ENCODE measurements at places on chromosomes 5 and 9.

DNA sequence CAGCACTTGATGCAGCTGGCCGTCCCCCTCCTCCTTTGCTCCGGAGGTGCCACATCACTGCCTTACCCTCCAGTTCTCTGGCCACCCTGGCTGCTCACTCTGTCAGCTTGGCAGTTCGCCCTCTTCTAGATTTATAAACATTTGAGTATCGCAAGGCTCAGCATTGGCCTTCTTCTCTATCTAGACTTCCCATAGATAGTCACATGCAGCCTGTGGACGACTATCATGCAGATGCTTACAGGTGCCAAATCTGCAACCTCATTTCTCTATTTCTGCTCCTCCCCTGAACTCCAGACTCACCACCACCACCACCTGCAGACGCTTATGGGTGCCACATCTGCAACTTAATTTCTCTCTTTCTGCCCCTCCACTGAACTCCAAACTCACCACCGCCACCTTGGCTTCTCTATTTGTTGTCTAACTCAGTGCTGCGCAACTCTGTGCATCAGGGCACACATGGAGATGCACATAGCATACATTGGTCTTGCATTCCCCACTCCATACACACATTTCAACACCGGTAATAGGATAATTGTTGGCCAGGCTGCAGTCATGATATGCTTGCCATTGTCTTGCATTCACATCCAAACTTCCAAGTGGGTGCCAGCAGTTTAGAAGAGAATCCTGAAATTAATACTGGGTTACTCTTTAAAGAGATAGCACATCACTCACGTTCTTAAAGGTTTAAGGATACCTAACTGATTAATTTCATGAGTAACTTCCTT, 1.9 kb upstream of the DAP start:
- no peak for DNase-seq

DNA sequence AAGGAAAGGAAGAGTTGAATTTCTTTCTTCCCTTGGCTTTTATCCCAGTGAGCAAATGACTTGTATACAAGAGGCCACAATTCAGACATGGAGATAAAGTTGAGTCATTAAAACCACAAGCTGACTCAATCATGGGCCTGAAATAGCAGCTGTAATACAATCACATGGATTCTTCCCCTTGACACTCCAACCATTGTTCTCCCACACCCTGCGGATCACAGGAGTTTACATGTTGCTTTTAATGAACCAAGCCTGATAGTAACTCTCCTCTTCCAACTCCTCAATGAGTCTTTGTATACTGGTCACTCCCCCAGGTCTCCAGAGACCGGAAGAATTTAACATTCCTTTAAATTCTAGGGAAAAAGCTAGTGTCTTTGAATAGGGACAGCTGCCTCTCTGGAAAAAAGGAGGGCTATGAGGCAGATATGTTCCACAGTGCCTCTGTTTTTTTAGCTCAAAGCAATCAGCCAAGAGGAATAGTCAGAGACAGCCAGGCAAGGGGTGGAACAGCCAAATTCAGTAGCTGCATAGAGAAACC, 32.4 kb downstream of the PCDHGC5 start:
- peak; percentile 93 for DNase-seq

GRCh38 chr5:95861221-95861863, 38.8 kb upstream of the GLRX start:
- peak; percentile 89 for DNase-seq

DNA sequence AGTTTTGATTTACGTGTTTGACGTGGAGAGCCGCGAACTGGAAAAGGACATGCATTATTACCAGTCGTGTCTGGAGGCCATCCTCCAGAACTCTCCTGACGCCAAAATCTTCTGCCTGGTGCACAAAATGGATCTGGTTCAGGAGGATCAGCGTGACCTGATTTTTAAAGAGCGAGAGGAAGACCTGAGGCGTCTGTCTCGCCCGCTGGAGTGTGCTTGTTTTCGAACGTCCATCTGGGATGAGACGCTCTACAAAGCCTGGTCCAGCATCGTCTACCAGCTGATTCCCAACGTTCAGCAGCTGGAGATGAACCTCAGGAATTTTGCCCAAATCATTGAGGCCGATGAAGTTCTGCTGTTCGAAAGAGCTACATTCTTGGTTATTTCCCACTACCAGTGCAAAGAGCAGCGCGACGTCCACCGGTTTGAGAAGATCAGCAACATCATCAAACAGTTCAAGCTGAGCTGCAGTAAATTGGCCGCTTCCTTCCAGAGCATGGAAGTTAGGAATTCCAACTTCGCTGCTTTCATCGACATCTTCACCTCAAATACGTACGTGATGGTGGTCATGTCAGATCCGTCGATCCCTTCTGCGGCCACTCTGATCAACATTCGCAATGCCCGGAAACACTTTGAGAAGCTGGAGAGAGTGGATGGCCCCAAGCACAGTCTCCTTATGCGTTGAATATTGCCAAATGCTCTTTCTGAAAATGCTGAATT, 850 bp downstream of the RRAGA start:
- DNase-seq, result no peak

DNA sequence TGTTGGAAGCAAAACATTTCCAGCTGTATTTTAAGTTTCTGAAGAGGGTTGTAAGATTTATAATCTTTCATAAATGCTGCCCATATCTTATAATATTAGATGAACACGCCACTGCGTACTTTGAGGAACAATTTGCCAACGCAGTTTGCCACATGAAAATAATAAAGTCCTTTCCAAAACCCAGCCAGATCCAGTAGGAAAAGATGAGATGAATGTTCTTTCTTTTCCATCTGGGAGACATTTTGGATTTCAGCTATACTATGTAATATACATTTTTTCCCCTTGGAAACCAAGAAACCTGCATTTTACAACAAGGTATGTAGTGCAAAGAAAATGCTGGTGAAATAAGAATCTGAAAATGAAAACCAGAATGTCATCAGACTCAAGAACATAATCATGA, 125.4 kb downstream of the NFIB start:
- DNase-seq, result no peak

DNA sequence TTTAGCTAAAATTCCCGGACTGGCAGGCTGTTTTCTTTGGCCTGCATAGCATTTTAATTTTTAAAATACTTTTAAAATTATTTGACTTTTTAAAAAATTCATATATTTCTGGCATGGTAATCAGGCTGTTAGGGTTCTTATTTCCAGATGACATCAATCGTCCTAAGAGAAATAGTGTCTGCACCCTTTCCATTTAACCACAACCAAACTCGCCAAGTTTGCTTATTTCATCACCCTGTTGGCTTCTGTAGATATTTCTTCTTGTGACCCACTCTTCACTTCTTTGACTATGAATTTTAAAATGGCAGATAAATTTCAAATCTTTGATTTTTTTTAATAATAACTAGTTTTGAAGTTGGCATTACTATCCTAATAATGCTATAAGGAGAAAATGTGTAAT, 675.7 kb upstream of the FTMT start:
- no peak for DNase-seq

All from suppressor macrophage treated with lipopolysaccharide for 1 hour (primary cell).